ENCODE measurements at places on chromosomes 6 and 20. TPM values are rescaled to one million over a fixed set of nuclear protein-coding genes. Genes with fewer than 3 reads are reported as not detected.

Gene DHX35
- total RNA-seq: 10.5 TPM

Gene STMND1
- 4.9 TPM for total RNA-seq

Gene COX7A2
- total RNA-seq: 267 TPM

Gene C20orf204
- total RNA-seq: 1.2 TPM

Gene RHAG
- not detected for total RNA-seq

Gene FLRT3
- 60.7 TPM for total RNA-seq

Gene CLDN20
- total RNA-seq: not detected

Gene SAMD5
- total RNA-seq: 8.7 TPM

Gene C20orf202
- 2.1 TPM for total RNA-seq

Gene SLC17A9
- total RNA-seq: 10.4 TPM

Gene MUC21
- 3.8 TPM for total RNA-seq

Gene MOXD1
- 13.4 TPM for total RNA-seq

Gene TRIM38
- 23.0 TPM for total RNA-seq

Gene SNAP91
- total RNA-seq: not detected

Gene WFDC12
- total RNA-seq: 3.9 TPM

Gene RAMACL
- 6.6 TPM for total RNA-seq

Gene LY6G6D
- not detected for total RNA-seq

Gene SIGLEC1
- 114 TPM for total RNA-seq

Gene PDYN
- total RNA-seq: not detected

Gene TSPO2
- total RNA-seq: not detected

Gene LRRC73
- total RNA-seq: 1.6 TPM

Gene CCN2
- total RNA-seq: 83.1 TPM

Gene JAG1
- total RNA-seq: 60.1 TPM

Gene SLC17A2
- not detected for total RNA-seq

Gene RIMS1
- total RNA-seq: 3.8 TPM

Gene POLR3F
- 6.6 TPM for total RNA-seq

Gene RRAGD
- total RNA-seq: 62.9 TPM

Gene IRF4
- 6.0 TPM for total RNA-seq

Gene PI3
- total RNA-seq: 9.2 TPM

Gene CASS4
- total RNA-seq: 23.9 TPM

Gene CPXM1
- total RNA-seq: 10.2 TPM

Gene C6orf118
- total RNA-seq: 6.5 TPM

Gene ZBTB24
- 8.2 TPM for total RNA-seq

Measured in lower lobe of right lung (tissue), 2 donors.